ENCODE measurements at places on chromosomes 12 and 14.
A peak's percentile ranks its signal among the peaks of the same experiment; 100 is the strongest.

DNA sequence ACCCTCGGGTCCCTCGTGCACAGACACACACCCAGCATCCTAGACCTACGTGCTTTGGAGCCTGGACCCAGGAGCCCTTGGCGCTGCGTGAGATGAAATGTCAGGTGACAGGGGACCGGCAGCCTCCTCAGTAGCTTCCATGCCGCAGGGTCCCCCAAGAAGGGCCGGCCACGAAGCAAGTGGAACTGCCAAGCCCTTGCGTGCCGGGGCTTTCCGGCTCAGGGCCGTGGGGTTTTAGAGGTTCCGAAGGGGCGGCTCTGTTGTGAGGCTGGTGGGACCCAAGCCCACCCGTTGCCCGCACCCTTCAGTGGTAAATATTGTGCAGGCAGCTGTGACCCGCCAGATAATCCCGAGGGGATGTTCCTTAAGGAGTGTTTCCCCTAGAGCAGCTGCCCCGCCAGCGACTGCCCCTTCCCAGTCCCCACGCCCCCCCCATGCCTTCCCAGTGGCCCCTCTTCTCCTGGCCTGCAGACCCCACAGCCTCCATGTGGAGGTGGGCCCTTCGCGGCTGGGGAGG is 133.7 kb downstream of the ADGRD1 start:
- DNase-seq: no peak

- DNase-seq: peak; percentile 88
Observed at GRCh38 chr14:99415496-99416281, 65.0 kb downstream of the SETD3 start.

GRCh38 chr14:52547526-52547925 is 4.8 kb downstream of the TXNDC16 start:
- no peak for DNase-seq

DNA sequence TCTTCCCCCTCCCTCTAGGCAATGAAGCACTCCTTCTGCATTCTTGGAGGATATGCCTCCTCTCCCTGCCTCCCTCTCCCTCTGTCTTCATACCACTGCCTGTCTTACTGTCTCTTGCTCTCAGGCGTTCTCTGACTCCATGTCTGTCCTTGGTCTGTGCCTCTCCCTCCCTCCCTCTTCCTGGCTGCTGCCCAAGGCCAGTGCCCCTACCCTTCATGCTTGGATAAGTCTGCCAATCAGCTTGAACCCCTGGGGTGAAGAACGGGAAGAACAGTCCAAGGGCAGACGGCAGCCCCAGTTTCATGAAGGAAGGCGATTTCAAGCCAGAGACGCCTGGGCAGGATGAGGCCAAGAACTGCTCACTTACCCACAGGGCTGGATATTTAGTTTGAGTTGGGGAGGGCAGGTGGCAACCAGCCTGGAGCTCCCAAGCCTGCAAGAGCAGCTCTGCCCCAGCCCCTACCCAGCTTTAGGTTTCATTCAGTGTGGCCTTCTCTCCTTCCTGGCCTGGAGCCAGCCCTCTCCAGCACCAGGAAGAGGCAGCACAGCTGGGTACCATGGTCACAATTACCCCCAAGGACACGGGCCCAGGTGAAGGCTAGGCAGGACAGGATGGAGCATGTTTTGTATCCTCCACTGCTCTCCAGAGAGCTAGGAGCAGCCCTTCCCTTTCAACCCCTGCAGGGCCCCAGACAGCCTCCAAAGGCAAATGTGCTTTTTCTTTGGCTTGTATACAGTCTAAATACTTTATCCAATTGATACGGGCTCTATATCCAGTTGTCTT is 35.8 kb upstream of the LTBP2 start:
- peak; percentile 53 for DNase-seq

- peak; percentile 11 for DNase-seq
Observed at GRCh38 chr12:15796493-15797141, 7.4 kb upstream of the EPS8 start.

DNA sequence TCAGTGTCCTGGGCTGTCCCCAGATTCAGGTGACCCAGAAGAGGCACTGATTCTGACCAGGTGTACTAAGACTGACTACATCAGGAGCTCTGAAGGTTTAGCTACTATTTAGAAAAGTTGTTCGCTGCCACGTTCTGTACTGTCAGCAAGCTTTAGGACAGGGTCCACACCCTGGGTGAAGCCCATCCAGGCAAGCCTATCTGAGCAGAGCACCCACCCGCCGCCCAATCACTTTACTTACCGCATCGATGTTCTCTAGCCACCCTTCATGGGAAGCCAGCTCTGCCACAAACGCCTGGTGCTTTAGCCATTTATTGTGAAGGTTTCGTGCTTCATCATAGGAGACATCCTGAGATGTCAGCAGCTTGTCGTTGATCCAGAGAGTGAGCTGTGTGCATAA is 79.8 kb downstream of the PLEKHG3 start:
- DNase-seq: no peak

DNA sequence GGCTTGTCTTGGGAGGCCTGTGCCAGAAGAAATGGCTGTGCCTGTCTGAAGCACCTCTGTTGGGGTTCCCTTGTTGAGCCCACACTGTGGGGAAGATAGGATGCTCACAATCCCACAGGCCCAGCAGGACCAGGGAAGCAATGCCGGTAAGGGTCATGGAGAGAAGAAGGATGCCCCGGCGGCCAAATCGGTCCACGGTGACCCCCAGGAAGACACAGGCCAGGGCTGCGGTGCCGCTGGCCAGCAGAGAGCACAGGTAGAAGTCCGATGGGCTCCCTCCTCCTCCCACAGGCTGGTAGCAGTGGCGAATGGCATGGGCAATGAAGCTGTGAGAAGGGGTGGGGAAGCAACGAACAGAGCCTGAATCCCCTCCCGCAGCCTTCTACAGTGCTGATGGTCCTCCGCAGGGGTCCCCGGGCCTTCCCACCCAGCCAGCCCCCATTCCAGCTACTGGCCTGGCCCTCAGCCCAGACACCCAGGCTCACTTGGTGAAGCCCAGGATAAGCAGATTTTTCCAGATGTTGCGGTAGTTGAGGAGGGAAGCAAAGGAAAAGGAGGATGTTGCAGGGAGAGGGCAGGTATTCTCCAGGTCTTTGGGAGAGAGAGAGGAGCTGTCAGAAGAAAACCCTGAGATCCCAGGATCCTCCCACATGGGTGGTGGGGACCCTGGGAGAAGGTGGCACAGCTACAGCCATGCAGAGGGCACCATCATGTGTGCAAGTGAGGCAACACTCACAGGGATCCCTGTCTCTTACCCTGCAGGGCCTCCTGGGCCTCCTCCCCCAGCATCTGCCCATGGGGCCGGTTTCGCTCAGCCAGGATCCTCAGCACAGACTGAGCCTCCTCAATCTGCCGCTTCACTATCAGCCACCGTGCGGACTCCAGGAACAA is 5.0 kb downstream of the SLC22A17 start:
- no peak for DNase-seq

DNA sequence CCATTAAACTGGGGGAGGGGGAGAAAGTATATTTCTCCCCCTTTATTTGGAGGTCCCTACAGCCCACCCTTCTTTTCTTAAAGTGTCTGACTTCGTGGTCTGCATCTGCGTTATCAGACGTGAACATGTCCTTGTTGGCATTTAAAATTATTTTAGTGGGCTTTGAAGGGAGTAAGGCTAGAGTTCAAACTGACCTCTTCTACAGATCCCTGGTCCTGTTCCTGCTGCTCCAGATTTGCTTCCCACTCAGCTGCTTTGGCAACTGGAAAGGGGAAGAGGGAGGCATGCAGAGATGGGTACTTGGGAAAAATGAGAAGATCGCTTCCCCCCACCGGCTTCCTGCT is 611 bp upstream of the SIX6 start:
- no peak for DNase-seq

GRCh38 chr12:91109148-91109564 is 2.1 kb downstream of the LUM start:
- DNase-seq: peak; percentile 49

DNA sequence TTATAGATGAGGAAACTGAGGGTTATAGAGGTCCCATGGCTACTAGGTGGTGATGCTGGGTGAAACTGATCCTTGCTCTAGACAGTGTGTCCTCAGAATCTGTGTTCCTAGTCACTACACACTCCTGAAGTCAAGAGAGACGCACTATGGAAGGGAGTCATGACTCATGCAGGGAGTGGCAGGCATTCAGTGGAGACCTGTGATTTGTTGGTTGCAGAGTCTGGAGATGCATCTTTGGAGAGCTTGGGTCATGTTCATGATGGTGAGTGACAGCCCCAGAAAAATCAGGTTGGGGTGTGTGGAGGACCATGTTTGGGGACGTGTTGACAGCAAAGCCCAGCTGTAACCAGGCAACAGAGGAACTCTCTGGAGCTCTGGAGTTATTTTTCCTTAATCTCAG is 38.0 kb upstream of the FBXO21 start:
- DNase-seq: no peak

- DNase-seq: no peak
Observed at GRCh38 chr12:54555670-54556257, 6.4 kb downstream of the PDE1B start.

GRCh38 chr14:80577599-80577998 is 363.9 kb downstream of the CEP128 start:
- no peak for DNase-seq

DNA sequence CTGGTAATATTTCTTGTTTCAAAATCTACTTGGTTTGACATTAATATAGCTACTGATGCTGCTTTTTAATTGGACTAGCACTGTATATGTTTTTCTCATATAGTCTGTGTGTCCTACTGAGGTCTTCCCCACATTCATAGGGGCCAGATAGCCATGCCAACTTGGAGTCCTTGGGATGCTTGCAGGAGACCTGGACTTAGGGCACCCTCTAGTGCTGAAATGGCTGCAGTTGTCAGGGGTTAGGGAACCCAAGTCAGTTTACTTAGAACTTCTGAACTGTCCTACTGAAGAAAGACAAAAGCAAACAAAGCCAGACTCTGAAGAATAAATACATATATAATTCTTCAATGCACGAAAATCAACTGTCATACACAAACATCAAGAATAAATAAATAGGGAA is 279.9 kb upstream of the SYT1 start:
- peak; percentile 34 for DNase-seq

DNA sequence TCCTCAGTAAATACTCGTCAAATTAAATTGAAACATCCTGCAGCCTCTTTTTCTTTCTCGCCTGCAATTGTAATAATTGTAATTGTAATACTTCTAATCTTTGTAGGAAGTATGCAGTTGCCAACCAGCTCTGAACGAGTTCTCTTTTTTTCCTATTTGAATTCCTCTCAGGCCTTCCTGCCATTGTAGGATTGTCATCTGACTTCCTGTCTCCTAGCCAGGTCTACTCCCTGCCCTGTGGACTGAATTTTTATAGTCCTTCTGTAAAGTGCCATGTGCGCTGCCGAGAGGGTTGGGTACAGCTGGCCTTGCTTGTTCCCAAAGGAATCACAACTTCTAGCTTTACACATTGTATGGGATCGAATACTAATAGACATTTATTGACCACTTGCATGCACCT is 183.3 kb downstream of the SSPN start:
- no peak for DNase-seq

- no peak for DNase-seq
Observed at GRCh38 chr14:88044444-88044758, 39.5 kb downstream of the GPR65 start.

DNA sequence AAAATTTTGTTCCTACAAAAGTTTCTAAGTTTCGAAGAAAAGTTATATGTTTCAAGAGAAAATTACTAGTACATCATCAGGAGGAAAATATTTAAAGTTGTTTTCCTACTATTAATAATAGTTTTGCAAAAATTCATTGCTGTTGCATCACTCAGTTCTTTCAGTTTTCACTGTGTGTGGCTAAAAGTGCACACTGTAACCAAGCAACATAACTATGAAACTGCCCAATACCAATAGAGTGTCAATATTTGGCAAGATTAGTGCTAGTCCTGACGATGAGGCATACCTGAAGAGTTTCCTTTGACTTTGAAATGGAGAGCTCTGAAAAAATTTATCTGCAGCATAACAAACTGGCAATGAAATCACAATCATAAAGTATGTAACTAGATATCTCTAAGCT is 194.3 kb downstream of the CPNE8 start:
- no peak for DNase-seq

GRCh38 chr12:130574402-130574801 is 141.7 kb downstream of the RIMBP2 start:
- DNase-seq: no peak

DNA sequence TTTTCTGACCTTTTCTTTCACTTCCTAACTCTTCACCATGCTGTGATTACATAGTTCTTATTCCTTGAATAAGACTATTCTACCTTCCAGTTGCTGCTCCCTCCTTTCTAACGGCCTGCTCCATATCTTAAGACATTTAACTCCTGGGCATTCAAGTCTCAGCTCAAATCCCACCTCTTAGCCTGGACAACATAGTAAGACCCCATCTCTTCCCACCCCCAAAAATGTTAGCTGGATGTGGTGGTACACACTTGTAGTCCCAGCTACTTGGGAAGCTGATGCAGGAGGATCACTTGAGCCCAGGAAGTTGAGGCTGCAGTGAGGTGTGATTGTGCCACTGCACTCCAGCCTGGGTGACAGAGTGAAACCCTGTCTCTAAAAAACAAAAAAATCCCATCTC is 10.9 kb downstream of the ERG28 start:
- DNase-seq: no peak

DNA sequence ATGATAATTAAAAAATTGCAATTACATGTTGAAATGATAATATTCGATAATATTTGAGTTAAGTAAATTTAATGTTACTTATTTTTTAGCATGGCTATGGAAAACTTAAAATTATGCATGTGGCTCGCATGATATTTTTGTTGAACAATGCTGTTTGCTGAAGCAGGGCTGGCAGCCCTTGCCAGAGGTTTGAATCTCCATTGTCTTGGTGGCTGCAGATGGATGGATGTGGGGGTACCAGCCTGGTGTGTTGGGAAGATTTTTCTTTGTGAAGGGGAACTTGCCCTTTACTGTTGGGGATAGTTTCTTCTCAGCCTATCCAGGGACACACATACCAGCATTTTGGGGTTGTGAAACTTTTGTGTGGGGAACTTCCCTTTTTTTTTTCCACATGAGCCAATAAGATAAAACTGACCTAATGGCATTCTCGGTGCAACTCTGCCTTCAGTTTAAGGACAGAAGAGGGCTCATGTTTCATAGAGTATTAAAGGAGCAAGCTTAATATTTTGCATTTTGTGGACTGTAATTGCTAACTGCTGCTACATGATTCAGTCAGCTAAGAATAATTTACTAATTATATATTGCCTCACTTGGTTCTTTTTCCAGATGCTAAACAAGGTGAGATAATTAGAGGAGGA is 8.8 kb downstream of the RASSF3 start:
- DNase-seq: no peak

DNA sequence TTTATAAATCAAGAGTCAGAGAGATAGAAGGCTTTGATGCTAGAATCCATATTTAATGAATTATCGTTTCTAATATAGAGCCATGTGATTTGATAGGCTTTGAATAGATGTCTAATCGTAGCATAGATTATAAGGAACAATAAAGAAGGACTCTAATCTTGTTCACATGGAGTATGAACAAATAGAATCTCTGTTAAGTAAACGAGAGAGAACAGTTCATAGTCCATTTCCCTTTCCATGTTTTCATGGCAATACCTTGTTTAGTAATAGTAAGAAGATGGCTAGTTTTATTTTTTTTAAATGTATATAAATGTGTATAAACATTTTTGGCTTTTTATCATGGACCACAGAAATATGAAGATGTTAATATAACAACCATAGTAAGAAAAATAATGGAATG is 32.3 kb upstream of the RAD51AP1 start:
- DNase-seq: no peak

All from SJCRH30 (cell line).